ENCODE measurements at places on chromosomes 11 and 22.

DNA sequence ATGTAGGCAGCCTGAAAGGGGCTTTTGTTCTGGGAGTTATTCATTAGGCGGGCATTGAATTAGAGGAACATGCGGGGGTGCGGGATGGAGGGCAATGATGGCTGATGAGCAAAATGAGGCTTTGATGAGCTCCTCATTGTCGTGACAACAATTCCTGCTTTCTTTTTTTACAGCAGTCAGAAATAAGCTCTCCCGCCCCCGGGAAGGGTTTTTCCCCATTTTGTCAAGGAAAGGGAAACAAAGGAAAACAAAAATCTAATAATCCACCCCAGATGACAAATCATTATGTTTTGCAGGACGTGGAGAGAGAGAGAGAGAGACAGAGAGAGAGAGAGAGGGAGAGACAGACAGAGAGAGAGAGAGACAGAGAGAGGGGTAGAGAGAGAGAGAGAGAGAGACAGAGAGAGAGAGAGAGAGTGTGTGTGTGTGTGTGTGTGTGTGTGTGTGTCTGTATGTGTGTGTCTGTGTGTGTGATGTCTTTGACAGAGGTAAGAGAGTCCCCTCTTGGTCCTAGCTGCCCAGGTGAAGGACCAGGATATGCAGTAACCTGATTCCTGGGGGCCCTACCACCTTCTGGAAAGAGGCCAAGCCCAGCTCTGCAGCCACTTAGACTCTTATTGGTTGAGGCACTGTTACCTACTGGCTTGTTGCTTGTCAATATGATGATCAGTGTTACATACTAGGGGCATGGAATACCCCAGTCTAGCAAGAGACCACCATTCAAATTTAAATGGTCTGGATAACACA, 46.7 kb upstream of the PARVA start:
- DNase-seq = peak; percentile 80

DNA sequence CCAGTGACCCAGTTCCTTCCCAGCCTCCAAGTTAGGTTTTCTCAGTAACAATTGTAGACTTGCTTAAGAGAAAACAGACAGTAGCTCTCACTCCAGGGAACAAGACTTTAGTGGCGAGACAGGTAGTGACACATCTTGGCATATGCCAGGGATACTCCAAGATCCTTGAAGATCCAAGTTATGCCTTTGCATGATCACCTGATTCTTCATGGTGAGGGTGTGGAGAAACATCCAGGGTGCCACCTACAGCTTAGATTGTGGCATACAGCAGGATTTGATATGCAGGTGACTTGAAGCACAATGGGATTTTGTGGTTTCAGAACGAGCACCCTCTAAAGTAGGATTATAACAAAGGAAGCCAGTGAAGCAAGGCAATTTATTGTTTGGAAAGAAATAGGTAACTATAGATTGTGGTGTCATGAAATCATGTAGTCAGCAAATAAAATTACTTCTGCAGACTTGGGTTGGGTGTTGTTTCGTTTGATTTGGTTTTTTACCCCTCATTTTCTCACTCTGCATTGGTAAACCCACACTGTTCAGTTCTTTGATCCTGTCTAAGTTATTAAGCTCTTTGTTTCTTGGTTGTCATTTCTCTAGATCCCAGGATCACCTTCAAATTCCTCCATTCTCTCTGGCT, 9.2 kb downstream of the POU2AF3 start:
- DNase-seq = no peak

- no peak for DNase-seq
These were observed 53.7 kb downstream of the GALNT18 start for GRCh38 chr11:11567936-11568650.

GRCh38 chr11:116224154-116224888, 548.5 kb downstream of the BUD13 start:
- peak; percentile 14 for DNase-seq

- DNase-seq = no peak
These were observed 110.0 kb downstream of the LDLRAD3 start for GRCh38 chr11:36053862-36054261.

DNA sequence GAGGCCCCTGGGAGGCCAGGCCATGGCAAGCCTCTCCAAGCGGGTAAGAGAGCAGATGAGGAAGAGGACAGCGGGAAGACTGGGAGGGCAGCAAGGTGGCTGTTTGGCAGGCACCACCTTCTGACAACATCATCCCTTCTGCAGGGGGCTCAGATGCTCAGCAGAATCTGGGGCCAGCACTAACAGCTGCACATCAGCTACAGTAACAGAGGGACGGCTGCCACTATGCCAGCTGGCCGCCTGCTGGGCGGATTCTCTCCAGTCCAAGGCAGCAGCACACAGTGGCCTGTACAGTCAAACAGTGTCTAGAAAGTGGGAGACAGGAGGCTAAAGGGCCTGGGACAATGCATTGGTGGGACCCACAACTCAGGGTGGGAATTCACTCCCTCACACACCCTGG, 10.7 kb upstream of the TXN2 start:
- DNase-seq = no peak

- no peak for DNase-seq
These were observed 27.4 kb downstream of the SCUBE1 start for GRCh38 chr22:43315687-43316217.

- no peak for DNase-seq
These were observed 14.7 kb upstream of the PTS start for GRCh38 chr11:112211536-112211935.

GRCh38 chr11:7889985-7890384, 41.1 kb downstream of the OR10A6 start:
- DNase-seq = no peak

DNA sequence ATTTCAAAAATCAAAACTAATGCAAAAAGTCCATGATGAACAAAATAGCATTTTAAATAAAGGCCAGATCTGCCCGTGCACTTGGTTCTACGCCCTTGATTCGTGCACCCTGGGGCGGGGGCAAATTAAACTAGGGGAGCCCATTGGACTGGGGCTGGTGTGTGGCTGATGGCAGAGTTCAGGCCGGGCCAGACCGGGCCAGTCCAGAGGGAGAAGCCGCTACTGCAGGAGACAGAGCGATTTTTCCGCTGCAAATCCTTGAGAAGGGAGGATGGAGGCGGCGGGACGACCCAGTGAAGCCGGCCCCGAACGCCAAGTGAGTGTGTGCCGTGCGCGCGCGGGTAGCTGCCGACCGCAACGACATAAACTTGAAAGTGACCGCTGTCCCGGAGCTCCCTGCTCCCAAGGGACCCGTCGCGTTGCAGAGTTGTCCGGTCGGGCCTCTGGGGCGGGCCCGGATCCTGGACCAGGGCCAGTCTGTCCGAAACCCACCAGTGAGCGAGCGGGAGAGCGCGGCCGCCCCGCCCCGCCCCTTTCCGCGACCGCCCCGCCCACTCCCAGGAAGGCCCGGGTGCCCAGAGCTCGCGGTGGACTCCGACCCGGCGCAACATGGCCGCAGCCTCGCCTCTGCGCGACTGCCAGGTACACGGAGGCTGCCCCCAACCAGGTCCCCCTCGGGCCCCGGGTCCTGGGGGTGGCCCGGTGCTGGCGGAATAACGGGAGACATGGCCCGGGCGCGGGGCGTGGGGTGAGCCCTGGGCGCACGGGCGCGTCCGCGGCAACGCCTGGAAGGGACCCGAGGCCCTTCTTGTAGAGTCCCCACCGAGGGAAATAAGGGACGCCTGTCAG, at the start of gene TTC38:
Gene TTC38, plus strand, starts transcription at position 578 of the 849 bp plus-strand sequence. Its CDS starts 32 bp downstream, at position 610.
- DNase-seq = peak; percentile 85

GRCh38 chr11:36763187-36763586, 165.2 kb upstream of the RAG2 start:
- no peak for DNase-seq

DNA sequence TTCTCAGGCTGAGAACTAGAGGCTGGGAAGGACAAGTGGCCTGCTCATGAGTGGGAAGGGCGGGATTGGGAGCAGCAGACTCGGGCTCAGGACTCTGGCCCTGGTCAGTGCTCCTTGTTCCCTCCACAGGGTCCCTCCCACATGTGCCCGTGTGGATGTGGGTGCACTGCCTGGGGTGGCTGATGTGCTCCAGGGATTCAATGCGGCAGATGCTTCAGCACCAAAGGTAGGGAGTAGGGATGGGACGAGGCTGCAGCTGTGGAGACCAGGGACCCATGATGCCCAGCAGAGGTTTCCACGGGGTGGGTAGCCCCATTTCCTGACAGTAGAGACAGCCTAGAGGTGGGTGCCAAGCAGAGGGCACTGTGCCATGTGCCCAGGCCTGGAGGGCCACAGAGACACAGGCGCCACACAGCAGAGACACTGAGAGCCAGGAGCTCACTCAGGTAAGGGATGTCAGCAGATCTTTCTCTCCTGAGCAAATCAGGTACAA, 89.5 kb downstream of the GGTLC2 start:
- DNase-seq = no peak

GRCh38 chr11:109619498-109619897, 197.5 kb downstream of the C11orf87 start:
- DNase-seq = no peak

DNA sequence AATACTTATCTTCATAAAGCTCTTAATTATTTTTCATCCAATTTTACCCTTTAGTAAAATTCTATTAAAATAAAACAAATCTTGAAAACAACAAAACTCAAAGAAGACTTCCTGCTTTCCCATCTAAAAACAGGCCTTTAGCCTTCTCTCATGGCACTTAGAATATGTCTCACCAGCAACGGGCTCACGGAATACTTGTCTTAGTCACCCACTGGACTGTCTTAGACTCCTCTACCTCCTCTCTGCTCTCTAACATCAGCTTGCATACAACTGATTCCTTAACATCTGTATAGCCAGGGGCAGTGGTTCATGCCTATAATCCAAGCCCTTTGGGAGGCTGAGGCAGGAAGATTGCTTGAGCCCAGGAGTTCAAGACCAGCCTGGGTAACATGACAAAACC, 13.7 kb downstream of the HPS5 start:
- no peak for DNase-seq

DNA sequence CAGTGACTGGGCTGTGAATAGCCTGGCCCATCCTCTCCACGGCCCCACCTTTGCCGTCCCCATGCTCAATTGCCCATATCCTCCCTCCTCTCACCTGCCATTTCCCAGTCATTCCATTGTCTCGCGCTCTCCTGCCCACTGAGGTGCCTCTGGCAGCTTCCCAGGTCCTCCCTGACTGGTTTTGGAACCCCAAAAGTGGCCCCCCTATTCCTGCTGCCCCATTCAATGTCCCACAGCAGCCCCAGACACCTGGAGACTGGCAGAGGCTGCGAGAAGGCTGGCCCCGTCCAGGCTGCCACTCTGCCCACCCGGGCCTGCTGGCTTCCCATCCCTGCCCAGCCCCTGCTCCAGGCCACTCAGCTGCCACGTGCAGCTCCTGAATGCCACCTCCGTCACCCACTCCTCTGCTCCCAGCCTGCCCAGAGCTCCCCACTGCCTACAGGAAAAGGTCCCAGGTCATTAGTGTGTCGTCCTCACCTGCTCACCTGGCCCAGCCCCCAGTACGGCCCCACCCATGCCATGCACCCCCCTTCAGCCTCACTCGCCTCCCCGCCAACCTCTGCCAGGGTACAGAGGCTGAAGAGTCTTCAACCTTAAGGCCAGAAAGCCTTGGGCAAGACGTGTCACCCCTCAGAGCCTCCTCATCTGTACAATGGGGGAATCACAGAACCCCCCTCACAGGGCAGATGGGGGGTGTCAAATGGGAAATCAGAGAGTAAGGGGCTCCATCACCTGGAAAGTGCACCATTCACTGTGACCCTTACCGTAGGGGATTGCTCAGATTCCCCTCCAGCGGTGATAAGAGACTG, 37.5 kb downstream of the KCNJ4 start:
- no peak for DNase-seq

DNA sequence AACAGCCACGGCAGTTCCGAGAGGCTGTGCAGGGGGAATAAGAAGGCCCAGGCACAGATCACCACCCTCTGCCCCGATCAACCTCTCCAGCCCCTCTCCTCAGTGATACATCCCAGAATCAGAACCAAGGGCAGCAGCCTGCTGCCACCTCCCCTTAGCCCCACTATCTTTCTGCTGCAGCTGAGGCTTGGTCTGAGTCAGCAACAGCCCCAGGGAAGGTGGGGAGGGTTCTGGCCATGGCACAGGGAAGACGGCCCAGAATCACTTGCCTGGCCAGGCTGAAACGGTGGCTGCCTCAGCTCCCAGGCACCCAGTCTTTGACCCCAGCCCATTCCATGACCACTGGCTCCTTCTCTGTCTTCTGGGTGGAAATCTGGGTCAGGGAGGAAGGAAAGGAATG, 2.3 kb downstream of the CHID1 start:
- no peak for DNase-seq

- no peak for DNase-seq
These were observed 8.1 kb upstream of the MOB2 start for GRCh38 chr11:1494650-1495049.

- DNase-seq = peak; percentile 14
These were observed 45.3 kb upstream of the SERPIND1 start for GRCh38 chr22:20728523-20729190.

DNA sequence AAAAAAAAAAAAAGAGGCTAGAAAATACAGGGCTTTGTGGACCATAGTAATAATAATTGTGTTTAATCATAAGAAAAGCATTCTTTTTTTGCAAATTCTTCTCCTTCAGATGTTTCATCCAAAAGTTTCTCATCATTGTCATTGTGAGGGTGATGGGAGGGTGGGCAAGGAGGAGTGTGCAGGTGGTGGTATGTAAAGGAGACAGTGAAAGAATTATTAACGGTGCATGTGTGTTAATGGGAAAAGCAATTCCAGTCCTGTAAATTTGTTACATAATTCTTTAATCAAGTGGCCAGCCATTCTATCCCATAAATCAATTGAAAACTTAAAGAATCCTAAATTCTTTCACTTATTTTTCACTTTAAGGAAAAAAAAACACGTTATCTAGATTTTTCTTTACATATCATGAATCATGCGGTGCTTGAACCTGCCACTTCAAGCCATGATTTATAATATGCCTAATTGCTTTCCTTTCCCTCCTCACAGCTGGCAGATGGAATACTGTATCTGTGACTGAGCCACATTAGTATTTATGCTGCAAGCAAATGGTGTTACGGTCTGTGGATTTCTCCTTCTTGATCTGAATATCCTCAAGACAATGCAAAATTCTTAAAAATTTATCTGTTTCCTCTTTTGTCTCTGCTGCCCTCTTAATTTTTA, 318.5 kb downstream of the JRKL start:
- no peak for DNase-seq

DNA sequence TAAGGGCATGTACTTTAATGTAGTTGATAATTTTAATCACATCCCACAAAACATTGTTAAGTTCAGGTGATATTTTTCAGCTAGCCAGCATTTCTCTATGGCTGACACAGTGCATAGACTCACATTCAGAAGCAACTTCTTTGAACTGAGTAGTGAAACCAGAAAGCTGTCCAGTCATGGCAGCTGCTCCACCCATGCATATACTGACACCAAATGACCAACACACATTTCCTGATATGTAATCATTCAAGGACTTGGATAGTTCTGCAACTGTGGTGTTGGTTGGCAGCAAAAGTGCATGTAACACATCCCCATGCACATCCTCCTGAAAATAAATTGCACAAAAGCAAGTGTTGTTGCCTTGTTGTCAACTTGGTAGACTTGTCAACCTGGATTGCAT, 39.7 kb downstream of the CALCA start:
- DNase-seq = no peak

GRCh38 chr11:133579165-133580031, 47.1 kb upstream of the OPCML start:
- no peak for DNase-seq

GRCh38 chr11:72812967-72813739, 1.1 kb upstream of the ATG16L2 start:
- no peak for DNase-seq

- DNase-seq = peak; percentile 18
These were observed 2.2 kb downstream of the TNKS1BP1 start for GRCh38 chr11:57322256-57323166.

- no peak for DNase-seq
These were observed 57.9 kb upstream of the SYT13 start for GRCh38 chr11:45344028-45344427.

- DNase-seq = no peak
These were observed 17.7 kb downstream of the RBFOX2 start for GRCh38 chr22:36010882-36011281.

GRCh38 chr11:14331476-14332136, 27.4 kb downstream of the RRAS2 start:
- no peak for DNase-seq

Data from hippocampal formation (tissue), 2 donors.